CD8-positive, alpha-beta memory T cell (primary cell): ENCODE measurements at places on chromosomes 3 and 15. TPM values are rescaled to one million over a fixed set of nuclear protein-coding genes. Genes with fewer than 3 reads are reported as not detected.

Gene DNAJC17
- polyA plus RNA-seq, result 35.3 TPM

Gene IL17RD
- not detected for polyA plus RNA-seq

DNA sequence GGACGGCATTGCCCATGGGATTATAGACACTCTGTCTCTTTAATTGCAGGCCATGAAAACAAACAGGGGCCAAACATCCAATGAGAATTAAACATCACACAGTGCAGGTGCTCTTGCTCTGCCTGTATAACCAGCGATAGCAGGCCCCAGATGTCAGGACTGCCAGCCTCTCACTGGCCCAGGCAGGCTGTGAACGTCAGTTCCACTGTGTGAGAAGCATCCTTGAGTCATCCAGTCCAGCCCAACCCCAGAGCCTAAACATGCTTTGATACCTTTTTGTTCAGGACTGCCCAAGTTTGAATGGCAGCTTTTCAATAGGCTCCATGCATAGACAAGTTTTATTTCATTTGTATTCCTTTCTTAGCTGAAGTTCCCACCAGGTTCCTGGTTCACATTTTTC, 189.8 kb downstream of the SLCO3A1 start:
- H3K27me3 ChIP-seq, result no peaks in the 10 kb centered on the region
- peaks cover 7% of the 10 kb centered on the region for H3K4me1 ChIP-seq
- no peak overlapping the region for H3K27ac ChIP-seq
- no peaks in the 10 kb centered on the region for H3K36me3 ChIP-seq
- H3K4me3 ChIP-seq, result no peak overlapping the region
- DNase-seq, result no peak

GRCh38 chr3:186221760-186222378, 113.0 kb upstream of the ETV5 start:
- H3K27me3 ChIP-seq, result no peaks in the 10 kb centered on the region
- no peak overlapping the region for H3K4me3 ChIP-seq
- H3K36me3 ChIP-seq, result no peaks in the 10 kb centered on the region
- DNase-seq, result no peak
- H3K27ac ChIP-seq, result no peak overlapping the region
- H3K4me1 ChIP-seq, result no peaks in the 10 kb centered on the region

Gene PRSS50
- 0.13 TPM for polyA plus RNA-seq

Gene CADPS
- not detected for polyA plus RNA-seq
